ENCODE measurements at places on chromosomes 1 and 21.

- no peak for DNase-seq
Observed at GRCh38 chr1:217090060-217090911, 367.1 kb upstream of the ESRRG start.

GRCh38 chr1:31064111-31064717, 1.3 kb downstream of the PUM1 start:
- DNase-seq = no peak

DNA sequence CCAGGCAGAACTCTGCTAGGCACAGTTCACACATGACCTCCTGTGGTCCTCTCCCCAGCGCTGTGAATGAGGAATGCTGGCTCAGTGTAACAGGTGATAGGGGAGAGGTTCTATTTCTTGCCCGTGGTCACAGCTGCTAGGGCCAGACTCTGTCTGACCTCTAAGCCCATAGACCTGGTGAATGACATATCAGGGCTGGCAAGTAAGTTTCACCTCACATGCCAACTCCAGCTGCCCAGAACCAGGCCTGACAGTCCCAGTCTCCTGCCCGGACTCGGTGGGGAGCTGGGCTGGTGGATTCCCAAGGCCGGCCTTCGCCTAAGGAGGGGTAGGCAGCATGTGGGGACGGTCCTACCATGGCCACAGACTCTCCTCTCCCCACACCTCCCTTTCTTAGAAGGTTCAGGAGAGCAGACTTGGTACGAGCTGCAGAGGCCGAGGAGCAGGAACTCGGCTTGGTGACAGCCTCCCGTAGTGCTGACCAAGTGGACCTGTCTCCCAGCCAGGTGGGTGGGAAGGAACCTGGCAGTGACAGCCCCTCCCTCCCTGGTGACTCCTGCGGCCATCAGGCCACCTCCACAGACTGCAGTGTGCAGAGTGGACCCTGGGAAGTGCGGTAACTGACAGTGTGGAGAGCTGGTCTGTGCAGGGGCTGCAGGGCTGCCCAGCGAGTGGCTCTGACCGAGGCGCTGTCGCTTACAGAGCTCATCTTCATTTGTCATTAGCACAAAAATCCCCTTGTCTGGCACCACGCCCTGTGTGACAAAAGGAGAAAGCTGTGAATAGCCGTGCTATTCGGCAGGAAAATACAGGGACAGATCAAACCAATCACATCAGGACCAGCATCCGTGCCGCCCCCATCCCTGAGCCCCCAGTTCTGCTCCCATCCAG, 74.6 kb downstream of the SCCPDH start:
- no peak for DNase-seq

- no peak for DNase-seq
Observed at GRCh38 chr1:10679496-10680220, 116.8 kb downstream of the CASZ1 start.

- no peak for DNase-seq
Observed at GRCh38 chr1:48671578-48671977, 105.1 kb downstream of the BEND5 start.

DNA sequence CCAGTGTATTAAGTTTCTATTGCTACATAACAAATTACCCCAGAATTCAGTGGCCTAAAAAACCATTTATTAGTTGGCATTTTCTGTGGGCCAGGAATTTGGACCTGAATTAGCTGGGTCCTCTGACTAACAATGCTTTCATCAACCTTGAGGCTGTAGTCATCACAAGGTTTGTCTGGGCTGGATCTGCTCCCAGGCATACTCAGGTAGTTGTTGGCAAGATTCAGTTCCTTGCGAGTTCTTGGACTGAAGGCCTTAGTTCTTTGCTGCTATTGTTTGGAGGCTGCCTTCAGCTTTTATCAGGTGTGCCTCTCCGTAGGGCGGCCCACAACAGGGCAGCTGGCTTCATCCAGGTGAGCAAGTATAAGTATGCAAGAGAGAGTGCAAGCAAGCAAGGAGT, 31.4 kb upstream of the DEPDC1 start:
- no peak for DNase-seq

- no peak for DNase-seq
Observed at GRCh38 chr1:182885591-182885990, 46.4 kb downstream of the DHX9 start.

GRCh38 chr1:171160639-171161354, 24.3 kb upstream of the FMO2 start:
- DNase-seq = no peak

GRCh38 chr1:101290119-101290921, 53.5 kb downstream of the S1PR1 start:
- no peak for DNase-seq

GRCh38 chr1:21818656-21819055, 6.6 kb downstream of the LDLRAD2 start:
- peak; percentile 38 for DNase-seq

- DNase-seq = no peak
Observed at GRCh38 chr1:30668024-30668423, 55.4 kb downstream of the MATN1 start.

- DNase-seq = no peak
Observed at GRCh38 chr1:171910786-171911185, 69.5 kb downstream of the DNM3 start.

DNA sequence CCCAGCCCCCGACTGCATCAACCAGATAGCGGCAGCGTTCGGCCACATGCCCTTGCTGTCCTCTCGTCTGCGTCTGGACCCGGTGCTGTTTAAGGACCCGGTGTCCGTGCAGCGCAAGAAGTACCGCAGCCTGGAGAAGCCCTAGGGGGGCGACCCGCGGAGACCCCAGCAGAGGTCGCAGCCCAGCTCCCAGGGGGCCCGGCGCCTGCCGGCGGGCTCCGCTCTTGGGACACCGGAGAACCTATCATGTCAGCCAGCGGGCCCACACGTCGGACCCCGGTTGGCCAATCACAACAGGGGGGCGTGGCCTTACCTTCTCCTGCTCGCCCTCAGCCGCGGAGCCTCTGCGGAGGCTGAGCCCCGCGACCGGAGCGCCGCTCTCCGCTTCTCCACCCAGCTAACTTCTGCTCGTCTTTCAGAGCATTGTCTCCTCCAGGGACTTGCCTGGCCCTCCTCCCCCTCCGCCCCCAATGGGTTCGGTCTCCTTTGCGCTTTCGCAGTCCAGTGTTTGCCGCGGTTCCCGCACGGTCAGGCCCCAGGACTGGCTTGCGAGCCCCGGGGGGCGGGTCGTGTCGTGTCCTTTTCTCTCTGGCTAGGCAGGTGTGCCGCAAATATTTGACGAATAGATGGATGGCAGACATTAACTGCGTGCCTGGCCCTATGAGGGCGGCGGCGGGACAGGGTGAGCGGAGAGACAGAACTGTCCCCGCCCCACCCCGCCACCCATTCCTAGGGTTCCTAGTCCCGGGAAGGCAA, 10.5 kb downstream of the SLC30A2 start:
- peak; percentile 93 for DNase-seq

DNA sequence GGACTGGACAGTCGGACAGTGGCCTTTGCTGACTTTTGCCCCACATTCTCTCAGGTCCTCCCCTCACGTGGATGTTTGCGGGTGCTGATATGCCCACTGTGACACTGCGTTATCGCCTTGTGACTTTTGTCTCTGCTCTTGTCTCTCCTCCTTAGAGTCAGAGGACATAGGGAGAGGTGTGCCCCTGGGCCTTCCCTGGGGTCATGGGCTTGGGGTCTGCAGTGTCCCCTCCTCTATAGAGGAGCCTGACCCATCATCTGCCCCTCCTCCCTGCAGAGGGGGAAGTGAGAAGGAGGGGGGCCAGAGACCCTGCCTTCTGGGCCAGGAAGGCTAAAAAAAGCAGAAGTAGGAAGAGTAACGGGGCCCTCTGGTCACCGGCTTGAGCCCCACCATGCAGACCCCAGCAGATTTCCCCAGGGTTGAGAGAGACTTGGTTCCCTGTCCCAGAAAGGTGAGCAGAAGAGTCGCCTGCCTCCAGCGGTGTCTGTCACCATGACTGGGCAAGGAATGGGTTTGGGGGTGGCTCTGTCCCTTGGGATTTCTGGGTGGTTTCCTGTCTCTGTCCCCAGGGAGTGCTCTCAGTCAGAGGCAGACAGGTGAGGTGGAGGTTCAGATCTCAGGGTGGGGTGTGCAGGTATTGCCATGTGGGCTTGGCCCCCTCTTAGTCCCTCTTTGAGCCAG, 13.3 kb downstream of the RPS6KA1 start:
- DNase-seq = no peak

- DNase-seq = no peak
Observed at GRCh38 chr1:68429233-68429808, 20.4 kb downstream of the RPE65 start.

DNA sequence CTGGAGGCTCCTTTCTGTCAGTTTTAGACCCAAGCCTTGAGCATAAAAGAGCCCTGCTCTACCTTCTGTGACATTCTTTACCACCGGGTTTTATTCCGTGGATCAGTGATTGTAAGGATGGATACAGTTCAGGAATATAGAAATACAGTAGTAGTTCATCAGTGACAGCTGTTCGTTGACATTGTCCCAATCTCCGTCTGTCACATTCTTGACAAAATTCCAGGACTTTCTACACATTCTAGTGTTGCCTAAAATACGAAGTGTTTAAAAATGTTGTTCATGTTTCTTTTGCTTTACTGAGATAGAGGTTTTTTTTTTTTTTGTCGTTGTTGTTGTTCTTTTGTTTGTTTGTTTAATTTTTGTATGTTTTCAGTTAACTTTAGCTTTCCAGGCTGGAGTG, 29.9 kb downstream of the MAP10 start:
- DNase-seq = no peak

DNA sequence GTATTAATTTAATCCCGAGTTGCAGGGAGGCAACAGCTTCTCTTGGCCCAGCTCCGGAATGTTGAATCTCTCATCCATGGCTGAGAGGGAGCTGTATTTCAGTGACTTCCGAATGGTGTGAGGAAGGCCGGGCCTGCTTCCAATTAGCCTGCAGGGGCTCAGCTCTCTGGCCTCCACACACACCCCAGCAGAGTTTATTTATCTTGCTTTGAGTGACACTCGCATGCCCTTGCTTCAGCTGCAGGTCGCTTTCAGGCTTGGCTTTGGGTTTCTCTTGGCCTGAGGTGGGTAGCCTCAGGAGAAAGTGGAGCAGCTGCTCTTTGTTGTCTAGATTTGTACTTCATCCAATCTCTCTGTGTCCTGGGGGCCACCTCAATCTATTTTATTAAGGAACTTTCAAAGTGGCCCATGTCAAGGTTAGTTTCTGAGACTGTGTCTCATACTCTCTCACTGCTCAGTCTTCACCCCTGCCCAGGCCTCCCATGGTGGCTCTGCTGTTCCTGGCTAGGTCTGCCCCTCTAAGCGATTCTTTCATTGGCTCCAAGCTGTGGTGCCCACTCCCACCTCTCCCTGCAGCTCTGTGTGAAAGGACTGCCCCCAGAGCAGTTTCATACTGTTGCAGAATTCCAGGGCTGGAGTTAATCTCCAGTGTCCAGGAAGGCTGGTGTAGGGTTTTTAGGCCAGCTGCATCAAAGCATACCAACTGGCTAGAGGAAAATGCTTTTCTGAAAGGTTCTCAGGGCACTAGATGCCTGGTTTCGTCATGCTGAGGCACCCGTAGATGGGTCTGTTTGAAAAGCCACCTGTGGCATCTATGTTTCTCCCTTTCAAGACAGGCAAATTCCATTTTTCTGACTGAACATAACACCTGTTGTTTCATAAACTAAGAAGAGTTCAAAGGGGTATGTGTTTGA, 153.5 kb downstream of the PLXNA2 start:
- no peak for DNase-seq

DNA sequence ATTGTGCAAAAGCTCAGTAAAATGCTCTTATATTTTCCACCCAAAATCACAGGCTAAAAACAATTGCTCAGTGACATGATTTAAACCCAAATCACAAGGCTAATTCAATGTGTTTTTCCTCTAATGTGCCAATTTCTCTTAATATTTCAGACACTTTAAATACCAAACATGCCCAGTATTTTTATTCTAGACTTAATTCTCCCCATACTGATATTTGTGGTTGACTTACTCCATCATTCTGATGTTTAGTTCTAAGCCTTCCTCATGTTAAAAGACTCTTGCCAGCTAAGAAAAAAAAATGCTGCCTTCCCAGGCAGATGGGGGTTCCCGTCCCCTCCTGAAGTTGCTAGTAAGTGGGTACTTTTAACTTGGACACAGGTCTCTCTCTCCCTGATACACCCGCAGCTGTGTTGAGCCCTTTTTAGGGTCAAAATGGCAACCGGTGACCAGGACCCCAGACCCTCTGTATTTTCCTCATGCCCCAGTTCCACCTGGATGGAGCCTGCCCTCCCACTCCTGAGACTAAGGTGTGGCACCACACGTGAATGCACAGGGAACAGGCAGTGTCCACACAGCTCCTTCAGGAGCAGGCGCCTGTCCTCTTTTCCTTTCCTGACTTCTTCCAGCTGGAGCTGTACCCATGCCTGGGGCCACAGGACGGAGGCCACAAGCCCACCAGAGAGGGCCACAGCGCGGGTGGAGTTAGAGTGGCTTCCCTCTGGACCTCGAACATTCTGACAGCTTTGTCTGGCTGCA, 118.9 kb downstream of the RIPK4 start:
- DNase-seq = no peak

DNA sequence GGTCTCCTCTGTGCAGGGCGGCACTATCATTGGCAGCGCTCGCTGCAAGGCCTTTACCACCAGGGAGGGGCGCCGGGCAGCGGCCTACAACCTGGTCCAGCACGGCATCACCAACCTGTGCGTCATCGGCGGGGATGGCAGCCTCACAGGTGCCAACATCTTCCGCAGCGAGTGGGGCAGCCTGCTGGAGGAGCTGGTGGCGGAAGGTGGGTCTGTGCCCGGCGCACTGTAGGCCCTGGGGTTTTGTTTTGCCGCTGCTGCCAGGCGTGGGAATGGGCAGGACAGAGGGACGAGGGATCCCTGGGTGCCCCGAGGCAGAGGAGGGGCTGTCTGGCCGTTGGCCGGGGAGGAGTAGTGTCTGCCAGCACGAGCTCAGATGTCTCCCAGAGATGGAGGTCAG, 12.2 kb downstream of the PFKL start:
- DNase-seq = no peak

- DNase-seq = no peak
Observed at GRCh38 chr1:66985835-66986234, 61.0 kb downstream of the MIER1 start.

GRCh38 chr1:32540605-32541004, 1.4 kb downstream of the ZBTB8A start:
- DNase-seq = no peak

DNA sequence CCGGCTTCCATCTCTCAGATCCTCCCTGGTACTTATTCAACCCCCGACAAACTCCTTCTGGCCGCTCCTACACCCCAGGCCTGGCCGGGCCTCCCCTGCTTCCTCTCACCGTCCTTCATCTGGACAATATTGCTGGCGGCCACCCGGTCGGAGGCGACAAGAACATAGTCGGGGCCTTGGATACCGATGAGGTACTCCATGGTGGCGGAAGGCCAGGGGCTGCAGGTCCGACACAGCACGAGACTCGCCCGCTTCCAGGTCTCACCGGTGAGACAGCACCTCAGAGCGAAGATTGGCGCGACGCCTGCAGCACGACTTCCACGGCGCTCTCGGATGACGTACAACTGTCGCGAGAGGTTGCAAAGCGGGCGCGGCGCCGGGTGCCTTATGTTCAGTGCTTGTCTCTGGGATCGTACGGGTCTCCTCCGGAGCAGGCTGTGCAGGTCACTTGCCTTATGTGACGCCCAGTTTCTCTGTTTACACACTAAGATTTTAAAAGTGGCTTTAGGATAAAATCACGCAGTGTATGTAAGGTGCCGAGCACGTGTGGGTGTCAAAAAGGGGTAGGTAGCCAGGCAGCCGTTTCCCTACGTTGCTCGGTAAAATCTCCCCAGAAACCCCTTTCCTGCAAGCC, at the start of gene PSMB2:
TSS of gene PSMB2 (minus strand) at position 294 of the 634 bp plus-strand sequence. CDS start at position 200, 94 bp downstream.
- peak; percentile 96 for DNase-seq

- DNase-seq = no peak
Observed at GRCh38 chr1:45409276-45409675, 69.0 kb upstream of the MUTYH start.

All from CD4-positive, alpha-beta T cell treated with Interleukin-21 for 1 hour (primary cell).